ENCODE measurements at places on chromosomes 7 and 10.

GRCh38 chr10:75057680-75058079, 53.8 kb upstream of the SAMD8 start:
- DNase-seq = no peak

- no peak for DNase-seq
Measured at GRCh38 chr10:101137271-101137670, 6.2 kb downstream of the TLX1 start.

DNA sequence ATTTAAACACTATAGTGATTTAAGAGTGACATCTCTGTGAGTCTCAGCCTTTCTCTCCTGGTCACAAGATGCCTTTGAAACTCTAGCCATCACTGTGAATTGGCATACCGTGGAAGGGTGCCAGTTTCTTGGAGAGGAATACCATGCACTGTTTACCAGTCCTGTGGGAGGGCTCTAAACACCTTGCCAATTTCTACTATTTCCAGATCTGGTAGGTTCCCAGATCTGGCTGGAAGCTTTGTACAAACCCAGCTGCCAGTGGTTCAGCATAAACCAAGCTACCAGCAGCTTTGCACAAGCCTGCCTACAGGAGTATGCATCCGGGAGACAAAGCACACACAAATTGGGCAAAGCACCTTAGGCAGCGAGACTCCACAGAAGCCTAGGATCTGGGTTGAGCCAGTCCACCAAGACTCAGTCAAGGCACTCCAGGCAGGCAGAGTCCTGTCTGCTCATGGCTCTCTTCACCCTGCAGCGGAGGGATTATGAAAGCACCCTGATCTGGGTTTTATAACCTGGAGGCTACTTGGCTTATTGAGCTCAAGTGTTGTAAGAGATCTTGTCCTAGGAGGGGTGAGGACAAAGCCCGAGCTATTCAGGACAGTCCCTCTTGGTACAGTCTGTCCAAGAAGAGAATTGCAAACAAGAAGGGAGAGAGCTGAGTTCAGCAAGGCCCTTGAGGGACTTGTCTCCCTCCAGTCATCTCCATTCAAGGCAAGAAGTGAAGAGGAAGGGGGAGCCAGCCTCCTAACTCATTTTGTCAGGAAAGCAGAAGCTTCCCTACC, 23.6 kb downstream of the MCM10 start:
- DNase-seq = no peak

GRCh38 chr10:32095116-32095733, 39.0 kb upstream of the KIF5B start:
- DNase-seq = no peak

DNA sequence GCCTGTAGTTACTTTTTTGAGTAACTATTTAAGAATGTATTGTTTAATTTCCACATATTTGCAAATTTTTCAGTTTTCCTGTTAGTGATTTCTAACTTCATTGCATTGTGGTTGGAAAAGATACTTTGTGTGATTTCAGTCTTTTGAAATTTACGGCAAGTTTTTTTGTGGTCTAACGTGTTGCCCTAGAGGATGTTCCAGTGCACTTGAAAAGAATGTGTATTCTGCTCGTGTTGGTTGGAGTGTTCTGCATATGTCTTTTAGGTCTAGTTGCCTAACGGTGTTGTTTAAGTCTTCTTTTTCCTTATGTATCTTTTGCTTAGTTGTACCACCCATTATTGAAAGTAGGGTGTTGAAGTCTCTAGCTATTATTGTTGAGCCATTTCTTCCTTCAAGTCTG, 59.7 kb downstream of the LCOR start:
- no peak for DNase-seq
